ENCODE measurements at places on chromosomes 6 and 20. TPM values are rescaled to one million over a fixed set of nuclear protein-coding genes. Genes with fewer than 3 reads are reported as not detected.

DNA sequence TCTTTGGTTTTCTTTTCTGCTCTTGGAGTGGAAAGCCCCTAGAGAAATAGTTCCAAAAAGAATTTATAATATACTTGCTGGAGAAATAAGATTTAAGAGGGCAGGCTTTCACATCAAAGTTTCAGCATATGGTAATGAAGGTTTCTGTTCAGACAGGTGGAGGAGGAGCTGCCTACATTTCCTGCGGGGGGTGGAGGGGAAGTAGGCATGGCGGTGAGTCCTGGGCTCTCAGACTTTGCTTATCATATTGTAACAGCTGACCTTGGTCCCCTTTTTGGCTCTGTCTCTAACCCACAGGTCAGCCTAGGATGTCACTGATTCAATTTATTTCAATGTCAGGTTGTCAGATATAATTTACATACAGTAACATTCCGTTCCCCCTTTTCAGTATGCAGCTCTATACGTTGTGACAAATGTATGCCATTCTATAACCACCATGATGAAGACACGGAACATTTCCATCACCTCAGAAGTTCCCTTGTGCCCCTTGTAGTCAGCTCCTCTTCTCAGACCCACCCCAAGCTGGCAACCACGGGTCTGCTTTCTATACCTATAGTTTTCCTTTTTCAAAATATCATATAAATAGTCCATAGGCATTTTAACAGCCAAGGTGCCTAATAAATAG is 77.6 kb upstream of the GGTLC1 start:
- H3K27ac ChIP-seq = no peak overlapping the region
- H3K27me3 ChIP-seq = no peaks in the 10 kb centered on the region
- no peaks in the 10 kb centered on the region for H3K4me1 ChIP-seq

DNA sequence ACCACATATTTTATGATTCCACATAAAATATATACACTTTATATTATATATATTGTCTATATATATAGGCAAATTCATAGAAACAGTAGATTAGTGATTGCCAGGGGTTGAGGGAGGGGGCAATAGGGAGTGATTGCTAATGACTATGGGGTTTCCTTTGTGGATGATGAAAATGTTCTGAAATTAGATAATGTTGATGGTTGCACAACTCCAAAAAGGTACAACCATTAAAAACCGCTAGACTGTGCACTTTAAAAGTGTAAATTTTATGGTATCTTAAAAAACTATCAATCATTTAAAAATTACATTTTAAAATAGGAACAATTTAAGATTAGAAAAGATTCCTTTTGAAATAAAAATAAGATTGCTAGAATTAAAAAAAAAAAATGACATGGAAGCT is 23.8 kb upstream of the CEP85L start:
- no peaks in the 10 kb centered on the region for H3K36me3 ChIP-seq
- no peak for DNase-seq
- no peak overlapping the region for H3K27ac ChIP-seq
- no peak overlapping the region for H3K4me3 ChIP-seq
- no peaks in the 10 kb centered on the region for H3K27me3 ChIP-seq

DNA sequence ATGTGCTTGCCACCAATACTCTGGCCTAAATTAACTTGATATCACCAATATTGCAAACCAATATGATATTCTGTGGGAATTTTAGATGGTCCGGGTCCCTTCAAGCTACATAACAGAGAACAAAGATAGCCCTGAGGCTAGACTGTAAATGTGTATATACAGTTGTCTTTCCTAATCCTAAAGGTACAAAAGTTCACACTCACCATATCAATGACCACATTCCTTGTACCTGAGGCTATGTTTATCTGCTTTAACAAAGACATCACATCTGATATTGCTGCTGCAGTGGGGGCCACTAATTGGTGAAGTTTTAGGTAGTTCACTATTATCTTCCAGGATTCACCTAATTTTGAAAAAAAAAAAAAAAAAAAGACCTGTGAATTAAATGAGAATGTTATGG is 38.6 kb upstream of the VGLL2 start:
- no peak overlapping the region for H3K4me3 ChIP-seq
- H3K27ac ChIP-seq = no peak overlapping the region
- H3K27me3 ChIP-seq = no peaks in the 10 kb centered on the region

DNA sequence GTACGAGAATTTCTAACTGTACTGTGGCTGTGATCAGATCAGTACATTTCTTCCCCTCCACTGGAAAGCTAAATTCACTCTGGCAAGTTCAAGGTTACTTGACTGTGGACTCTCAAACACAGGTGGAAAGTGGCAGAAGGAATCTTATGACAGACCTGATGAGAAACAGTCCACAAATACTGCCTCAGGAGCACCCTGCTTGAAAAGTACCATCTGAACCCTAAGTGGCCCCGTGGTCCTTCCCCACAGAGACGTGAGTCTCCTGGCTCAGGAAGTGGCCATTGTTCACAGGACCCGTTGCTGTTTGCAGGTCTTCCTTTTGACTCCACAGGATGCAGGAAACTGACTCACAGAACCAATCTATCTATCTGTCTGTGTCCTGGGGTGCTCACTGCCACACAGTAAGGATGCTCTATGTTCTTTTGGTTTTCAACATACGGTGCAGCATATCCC is 47.5 kb upstream of the NHSL1 start:
- no peak for DNase-seq
- no peak overlapping the region for H3K4me3 ChIP-seq
- H3K27me3 ChIP-seq = no peaks in the 10 kb centered on the region
- H3K4me1 ChIP-seq = 0 out of 2 replicates have a peak, but pooled peaks cover 3% of the 10 kb centered on the region
- no peaks in the 10 kb centered on the region for H3K36me3 ChIP-seq

CST4 gene
- total RNA-seq = not detected
